ENCODE measurements at places on chromosomes 5 and 9.

DNA sequence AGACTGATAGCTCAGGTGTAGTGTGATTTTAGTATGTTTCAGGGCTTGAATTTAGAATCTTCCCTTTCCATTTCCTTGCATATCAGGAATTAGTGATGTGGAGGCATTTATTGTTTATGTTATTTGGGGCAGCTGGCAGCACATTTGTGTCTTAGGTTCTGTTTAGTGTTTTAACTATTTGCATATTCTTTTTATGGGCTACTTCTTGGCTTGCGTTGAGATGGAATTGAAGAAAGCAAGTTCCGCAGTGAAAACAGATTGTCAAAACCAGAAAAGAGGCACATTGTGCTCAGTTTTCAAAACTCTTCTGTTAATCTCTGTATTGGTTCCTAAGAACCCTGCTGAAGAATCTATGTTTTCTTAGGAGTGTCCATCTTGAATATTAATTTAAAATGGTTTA, 80.3 kb downstream of the ZSWIM6 start:
- no peak for DNase-seq

- no peak for DNase-seq
These were observed 25.5 kb downstream of the ABHD17B start for GRCh38 chr9:71885467-71885866.

DNA sequence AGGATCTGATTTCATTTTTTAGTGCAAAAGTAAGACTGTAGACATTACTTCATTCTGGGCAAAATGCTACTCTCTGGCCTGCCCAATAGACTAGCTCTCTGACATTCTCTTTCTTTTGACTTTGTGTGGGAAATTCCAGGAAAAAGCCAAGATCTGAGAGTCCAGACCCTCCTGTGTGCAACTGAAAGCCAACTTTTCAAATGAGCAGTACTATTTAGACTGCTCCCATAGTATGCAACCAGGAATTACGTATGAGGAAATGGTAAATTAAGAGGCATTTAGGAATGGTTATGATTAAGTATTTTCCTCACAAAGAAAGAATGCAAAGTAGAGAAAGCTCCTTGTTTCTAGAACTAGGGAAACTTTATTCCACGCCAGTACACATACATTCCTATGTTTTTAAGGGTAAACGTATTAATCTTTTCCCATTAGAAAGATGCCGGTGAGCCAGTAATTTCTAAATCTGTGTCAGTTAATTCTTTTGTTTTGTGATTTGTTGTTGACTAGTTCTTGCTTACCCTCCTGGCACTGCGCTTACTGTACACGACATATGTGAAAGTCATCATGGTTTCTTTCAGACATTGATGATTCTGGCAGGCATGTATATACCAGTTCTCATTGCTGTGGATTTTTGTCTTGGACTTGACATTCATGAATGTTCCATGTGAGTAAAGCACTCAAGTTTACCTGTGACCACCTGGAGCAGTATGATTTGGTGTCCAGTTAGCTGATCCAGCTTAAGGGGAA, 56.0 kb downstream of the AOPEP start:
- no peak for DNase-seq

DNA sequence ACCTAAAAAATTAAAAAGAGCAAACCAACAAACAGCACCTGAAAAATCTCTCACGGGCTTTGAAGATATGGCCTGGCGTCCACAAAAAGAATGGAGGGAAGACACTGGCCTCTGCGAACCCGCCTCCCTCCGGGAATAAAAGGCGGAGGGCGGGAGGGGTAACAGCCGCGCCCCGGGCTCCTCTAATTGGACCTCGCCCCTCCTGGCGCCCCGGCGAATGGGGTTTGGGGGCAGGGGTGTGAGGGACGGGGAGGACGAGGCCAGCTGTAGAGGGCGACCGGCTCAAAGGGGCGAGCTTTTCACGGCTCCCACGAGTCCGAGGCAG, 753 bp downstream of the FANCC start:
- peak; percentile 77 for DNase-seq
